ENCODE measurements at places on chromosomes 7 and 10. TPM values are rescaled to one million over a fixed set of nuclear protein-coding genes. Genes with fewer than 3 reads are reported as not detected.
A peak's percentile ranks its signal among the peaks of the same experiment; 100 is the strongest.

Gene FAM24B
- total RNA-seq = 1.0 TPM

Gene PRTFDC1
- 7.1 TPM for total RNA-seq

Gene SAMD9
- total RNA-seq = 3.2 TPM

DNA sequence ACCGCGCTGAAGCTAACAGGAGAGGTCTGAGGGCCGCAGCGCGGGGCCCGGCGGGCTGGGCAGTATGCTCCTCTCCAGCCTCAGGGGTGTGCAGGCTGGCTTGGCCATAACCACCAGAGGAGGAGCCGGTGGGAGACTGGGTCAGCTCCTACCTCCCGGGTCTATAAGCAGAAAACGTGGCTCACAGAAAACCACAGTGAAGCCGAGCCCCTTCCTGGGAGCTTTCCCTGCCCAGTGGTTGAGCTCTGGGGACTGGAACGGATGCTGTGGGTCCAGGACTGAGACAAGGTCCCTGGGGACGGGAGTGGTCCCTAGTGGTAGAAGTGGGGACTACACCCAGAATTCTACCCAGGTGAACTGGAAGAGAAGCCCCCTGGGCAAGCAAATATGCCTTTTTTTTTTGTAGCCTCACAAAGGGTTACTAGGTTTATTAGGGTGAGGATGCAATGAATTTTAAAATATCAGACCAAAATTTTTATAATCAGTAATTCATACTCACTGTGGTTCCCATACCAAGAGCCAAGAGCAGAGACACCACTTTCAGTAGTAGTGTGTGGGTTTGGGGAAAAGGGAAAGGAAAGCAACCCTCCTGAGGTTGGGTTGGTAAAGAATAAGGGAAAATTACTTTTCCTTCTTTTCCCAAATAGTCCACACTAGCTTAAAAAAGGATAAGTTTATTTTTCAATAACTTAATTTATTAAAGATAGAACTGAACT lies 67.9 kb upstream of the PRKCQ start:
- peak; percentile 60 for DNase-seq

- no peak for DNase-seq
Measured at GRCh38 chr7:68706291-68706690, 892.0 kb upstream of the AUTS2 start.

DNA sequence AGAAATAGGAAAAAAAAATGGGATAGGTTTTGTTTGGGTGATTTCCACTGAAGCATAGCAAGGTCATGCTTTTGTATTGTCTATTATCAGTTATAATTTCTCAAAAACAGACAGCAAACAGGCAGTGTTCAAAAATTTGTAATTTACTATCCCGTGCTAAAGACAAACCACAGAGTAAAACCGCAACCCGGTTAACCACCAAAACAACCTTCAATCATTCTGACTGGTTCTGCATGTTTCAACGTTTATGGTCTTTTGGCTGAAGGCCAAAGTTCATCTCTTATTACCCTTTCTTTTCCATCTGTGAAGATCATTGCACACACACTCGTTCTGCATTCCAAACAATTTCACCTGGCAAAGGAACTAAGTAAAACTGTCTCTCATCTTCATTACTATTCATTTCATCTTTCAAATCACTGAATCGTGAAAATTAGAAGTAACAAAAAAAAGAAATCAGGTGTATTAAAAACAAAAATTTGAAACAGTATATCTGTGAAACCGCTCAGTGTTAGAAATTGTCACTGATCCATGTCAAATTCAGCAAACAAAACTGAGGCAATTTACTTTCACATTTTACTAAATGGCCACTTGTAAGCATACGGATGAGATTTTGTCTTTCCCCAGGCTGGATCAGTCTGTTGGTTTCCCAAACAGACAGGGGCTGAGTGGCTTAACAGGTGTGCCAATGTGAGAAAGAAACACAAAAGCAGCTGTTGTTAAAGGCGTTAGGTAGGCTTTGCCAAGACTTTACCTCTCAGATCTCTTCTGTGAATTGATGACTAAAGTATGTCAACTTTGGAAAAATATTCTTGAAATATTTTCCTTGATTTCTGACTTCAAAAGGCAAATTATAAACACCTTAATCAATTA lies 539.6 kb downstream of the CNTNAP2 start:
- no peak for DNase-seq

DNA sequence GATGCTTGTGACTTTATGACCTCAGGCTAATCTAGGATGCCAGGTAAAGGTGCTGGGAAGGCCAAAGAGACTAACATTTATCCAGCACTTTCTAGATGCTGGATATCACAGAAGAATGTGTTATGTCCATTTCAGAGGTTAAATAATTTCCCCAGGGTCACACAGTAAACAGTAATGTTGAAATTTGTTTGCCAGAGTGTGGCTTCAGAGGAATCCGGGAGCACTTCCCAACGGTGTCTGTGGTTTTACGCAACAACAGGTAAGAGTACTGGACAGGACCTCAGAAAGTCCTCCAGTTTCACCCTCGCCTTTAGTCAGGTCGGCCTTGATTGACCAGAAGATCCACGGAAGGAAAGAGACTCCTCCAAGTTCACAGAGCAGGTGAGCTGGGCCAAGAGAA lies 1.7 kb downstream of the SHTN1 start:
- no peak for DNase-seq

GRCh38 chr10:78248651-78249464 lies 215.2 kb downstream of the RPS24 start:
- no peak for DNase-seq

DNA sequence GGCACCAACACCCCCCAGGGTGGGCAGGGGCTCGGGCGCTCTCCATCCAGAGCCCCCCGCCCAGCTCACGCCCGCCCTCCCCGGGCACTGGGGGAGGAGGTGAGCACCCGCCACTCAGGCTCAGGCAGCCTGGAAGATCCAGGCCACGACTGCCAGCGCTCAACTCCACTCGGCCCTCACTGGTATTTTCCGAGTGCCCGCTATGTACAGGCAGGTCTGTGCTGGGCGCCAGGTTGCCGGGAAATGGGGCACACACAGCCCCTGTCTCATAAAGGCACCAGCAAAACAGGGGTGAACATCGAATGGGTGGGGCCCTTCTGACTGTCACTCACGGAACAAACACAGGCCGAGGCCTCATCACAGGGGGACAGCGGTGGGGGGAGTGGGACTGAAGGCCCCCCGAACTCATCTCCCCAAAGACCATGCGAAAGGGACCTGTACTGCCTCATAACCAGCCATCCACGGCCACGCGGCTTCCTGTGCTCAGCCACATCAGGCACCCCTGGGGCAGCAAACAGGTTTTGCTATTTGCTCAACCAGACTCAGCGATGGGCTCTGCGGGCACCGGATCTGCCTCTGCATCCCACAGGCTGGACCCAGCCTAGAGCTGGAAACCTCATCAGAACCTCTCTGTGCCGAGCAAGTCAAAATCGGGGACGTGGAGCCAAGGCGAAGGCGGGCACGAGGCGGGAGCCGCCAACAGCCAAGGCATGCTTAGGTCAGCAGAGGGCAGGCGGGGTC lies 98.7 kb upstream of the DNAAF5 start:
- DNase-seq = no peak

- DNase-seq = no peak
Measured at GRCh38 chr10:131013281-131013912, 298.1 kb downstream of the TCERG1L start.

DNA sequence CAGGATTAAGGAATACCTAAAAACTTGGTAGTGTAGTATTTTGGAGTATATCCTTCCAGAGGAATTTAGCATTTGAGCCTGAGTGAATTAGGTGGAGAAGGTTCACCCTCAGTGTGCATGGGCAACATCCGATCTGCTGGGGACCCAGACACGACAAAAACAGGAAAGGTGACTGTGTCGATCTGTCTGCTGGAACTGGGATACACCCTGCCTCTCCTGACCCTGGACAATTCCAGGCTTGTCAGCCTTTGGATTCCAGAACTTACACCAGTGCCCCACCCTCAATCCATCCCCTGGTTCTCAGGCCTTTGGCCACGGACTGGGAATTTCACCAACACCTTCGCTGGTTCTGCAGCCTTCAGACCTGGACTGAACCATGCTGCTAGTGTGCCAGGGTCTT lies 41.9 kb downstream of the PTPRE start:
- no peak for DNase-seq

DNA sequence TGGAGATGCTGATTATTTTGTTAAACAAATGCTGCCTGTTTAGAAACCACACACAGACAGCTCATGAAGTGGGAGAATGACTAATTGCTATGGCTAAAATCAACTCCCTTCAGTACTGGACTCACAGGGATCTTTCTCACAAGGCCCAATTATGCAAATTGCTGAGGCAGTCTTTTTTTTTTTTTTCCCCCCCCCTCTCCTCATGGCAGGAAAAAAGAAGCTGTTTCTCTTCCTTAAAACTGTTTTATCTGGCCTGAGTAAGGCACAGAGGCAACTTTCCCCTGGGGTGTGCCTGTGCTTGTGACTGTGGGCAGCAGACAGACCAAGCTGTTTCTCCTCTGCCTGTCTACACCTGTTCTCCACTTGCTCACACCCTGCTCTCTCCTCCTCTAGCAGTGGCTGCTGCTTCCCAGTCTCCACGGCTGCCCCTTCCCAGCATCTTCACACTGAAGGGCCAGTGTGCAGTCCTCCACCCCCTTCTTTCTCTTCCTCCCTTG lies 65.4 kb upstream of the STEAP1B start:
- DNase-seq = no peak

DNA sequence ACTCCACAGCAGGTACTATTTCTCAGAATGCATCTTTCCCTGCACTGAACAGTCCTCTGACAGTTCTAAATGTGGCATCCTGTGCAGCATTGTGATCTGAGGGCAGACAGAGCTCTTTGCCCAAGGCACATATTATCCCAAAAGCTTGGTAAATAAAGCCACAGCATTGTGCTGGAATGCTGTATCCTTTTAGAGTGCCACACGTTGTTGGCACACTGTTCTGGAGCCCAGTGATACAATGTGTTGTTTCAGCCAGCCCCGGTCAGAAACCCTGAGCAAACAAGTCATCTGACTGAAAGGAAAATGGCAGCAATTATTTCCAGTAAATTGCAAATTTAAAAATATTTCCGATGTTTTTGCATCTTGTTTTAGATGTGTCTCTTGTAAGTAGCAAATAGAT lies 45.4 kb downstream of the NAMPT start:
- no peak for DNase-seq

DNA sequence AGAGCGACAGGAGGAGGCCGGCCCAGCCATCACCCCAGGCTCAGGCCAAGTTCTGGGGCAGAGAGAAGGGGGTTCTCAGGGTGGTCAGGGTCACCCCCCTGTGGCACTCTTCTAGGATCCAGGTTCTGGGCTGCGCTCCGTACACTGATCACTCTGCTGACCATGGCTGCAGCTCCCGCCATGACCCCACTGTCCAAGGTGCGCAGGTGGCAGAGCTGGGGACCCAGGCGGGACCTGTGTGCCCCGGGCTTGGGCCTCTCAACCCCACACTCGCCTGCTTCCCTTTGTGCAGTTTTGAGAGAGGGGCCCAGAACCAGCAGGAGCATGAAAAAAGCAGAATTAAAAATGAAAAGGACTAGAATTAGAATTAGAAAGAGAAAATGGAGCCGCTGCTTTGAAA lies 227.1 kb downstream of the FANK1 start:
- no peak for DNase-seq

Data from Right ventricle myocardium inferior (tissue), 1 donor.